K562 (cell line): ENCODE measurements at places on chromosomes 3 and 15.

DNA sequence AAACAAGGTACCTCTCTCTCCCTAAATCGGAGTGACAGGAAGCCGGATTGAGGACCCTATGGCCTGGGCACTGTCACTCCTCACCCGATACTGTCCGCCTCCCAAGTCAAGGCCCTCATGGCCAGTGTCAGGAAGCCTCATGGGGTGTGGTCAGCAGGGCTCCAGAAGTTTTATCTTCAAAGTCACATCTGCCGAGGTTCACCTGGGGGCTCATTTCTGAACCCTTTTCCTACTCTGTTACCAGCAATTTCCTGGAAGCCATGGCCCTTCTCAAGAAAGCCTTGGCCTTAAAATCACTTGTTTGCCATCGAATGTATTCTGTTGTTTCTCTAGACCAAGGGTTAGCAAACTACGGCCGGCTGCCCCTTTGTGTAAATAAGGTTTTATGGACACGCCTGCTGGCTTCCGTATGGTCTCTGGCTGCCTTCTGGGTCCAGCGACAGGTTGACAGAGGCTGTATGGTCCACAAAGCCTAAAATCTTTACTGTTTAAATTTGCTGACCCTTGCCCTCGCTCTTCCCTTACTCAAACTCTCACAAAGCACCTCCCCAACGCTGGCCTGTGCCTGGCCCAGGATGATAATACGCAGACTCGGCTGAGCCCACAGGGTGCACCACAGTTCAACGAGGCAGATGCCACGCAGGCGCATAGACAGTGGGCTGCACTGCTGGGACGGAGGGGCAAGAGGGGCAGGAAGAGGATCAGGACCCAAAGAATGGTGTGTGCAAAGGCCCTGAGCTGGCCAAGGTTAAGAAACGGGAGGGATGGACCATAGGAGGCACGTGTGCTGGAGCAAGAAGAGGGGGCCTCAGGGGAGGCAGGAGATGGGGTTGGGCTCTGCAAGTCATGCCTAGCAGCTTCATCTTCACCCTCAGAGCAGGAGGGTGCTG lies 24.7 kb upstream of the DUSP7 start:
- peak; percentile 85 for DNase-seq

- no peak for DNase-seq
Measured at GRCh38 chr3:29521293-29521692, 240.4 kb downstream of the RBMS3 start.

- no peak for DNase-seq
Measured at GRCh38 chr3:2944628-2945027, 165.5 kb downstream of the IL5RA start.

DNA sequence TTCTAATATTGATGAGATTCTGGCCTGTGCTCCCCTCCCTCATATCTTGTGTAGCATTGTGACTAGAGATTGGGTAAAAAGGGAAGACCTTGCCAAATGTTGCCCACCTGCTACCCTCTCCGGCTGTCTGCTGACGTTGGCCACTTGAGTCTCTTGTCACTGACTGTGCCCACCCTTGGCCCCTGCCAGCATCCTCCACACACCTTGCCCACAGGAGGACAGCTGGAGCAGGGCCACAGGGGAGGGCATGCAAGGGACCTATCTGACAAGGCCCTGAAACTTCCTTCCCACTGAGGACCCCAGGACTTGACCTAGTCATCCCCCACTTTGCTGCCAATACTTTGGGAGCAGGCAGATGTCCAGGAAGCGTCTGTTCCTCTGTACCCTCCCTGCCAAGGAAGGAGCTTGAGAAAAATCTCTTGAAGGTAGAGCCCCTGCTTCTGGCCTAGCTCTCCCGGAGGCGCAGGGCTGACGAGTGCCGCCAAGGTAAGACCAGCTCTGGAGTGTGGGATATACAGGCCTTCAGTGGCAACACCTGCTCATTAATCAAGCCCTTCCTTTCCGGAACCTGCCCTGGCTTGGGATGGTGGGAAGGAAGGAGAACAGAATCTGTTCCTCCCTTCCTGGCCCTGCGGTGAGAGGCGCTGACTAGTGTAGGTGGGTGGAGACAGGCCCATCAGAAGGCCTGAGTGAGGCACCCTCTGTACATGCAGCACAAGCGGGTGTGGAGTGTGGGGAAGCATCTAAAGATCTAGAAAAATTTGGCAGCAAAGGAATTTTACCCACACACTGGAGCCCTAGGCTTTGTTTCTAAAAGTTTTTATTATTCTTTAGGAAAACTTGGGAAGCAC lies 4.9 kb upstream of the PAK6 start:
- peak; percentile 18 for DNase-seq

- DNase-seq: no peak
Measured at GRCh38 chr3:133788024-133788423, 17.6 kb upstream of the SRPRB start.
